Stimulated activated CD4-positive, alpha-beta T cell treated with anti-CD3 and anti-CD28 coated beads, Interleukin-4, amount 100 ng/mL, for 1 hour (primary cell): ENCODE measurements at places on chromosomes 12 and 14.

DNA sequence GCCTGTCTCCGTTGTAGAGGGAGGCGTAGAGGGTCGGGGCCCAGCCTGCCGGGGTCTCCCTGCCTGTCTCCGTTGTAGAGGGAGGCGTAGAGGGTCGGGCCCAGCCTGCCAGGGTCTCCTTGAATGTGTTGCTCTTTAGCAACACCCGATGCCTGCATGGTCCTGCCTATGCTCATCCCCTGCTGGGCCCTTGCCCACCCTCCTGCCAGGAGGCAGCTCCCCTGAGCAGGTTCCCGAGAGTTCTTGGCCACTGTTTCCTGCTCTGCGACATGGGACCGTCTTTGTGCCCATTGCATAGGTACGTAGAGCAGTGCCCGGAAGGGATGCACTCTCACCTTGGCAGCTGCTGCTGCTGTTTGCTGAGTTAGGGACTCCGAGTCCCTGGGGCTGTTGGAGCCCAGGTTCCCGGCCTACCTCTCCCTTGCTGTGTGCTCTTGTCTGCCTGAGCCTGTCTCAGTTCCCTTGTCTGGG, 3.3 kb downstream of the KIF26A start:
- no peak for DNase-seq

DNA sequence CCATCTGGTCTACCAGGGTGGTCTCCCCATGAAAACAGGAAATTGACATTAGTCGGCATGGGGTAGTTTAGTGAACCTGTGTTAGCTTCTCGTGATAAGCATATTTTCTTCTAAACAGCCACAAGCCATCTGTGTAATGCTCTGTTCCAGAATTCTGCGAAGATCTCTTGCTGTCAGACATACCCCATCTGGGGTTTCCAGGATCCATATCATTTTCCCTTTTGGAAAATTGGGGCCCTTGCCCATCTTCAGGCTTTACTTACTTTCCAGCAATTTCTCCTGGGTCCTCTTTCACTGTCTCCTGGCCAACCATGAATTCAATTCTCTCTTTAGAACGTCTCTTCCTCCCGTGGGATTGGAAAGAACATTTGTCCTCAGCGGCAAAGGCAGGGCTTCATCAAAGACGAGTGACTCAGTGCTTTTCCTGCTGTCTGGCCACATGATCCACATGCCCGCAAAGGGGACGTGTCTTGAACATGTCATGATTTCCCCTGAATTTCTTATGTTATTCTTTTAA, 21.4 kb upstream of the NCOR2 start:
- DNase-seq, result peak; percentile 30

- DNase-seq, result no peak
Measured at GRCh38 chr12:15712160-15712559, 77.0 kb downstream of the EPS8 start.

DNA sequence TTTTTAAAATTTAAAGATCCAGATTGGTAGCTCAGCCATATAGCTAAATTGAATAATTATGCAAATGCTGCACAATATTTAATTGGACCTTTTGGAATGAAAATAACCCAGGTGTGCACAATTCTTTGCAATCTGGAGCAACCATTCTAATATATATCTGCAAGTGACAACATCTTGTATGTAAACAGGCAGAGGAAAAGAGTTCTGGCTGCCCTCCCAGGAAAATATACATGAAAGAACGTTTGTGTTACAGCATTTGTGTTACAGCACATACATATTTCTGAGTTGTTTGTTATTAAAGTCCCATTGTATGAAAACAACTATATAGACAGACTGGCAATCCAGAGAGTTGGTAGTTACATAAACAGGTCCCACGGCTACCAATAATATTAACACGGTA, 377.5 kb downstream of the DIO2 start:
- DNase-seq, result no peak

DNA sequence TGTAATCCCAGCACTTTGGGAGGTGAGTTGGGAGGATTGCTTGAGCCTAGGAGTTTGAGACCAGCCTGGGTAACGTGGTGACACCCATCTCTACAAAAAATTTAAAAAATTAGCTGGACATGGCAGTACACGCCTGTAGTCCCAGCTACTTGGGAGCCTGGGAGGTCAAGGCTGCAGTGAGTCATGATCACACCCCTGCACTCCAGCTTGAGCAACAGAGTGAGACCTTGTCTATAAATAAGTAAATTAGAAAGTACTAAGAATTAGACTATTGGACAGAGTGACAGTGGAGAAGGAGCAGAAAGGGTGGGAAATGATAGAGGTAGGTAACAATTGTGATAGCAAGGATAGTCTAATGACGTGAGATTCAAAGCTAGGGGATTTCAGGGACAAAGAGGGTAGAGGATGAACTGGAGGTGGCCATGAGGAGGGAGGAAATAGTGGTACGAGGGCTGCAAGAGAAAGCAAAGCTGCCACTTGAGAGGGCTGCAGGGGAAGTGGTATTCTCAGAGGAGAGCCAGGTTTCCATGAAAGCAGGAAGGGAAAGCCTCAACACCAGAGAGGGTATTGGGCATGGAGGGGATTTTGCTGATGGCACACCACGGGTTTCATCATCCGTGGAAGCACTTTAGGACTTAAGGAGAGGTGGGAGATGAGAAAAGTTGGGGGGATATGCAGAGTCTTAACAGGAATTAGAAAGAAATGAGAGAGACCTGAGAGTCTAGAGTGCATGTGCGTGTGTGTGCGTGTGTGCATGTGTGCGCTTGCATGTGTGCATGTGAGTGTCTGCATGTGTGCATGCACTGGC, 85.6 kb downstream of the SYNE2 start:
- no peak for DNase-seq

GRCh38 chr12:21438643-21439042, 1.2 kb downstream of the PYROXD1 start:
- DNase-seq, result no peak

DNA sequence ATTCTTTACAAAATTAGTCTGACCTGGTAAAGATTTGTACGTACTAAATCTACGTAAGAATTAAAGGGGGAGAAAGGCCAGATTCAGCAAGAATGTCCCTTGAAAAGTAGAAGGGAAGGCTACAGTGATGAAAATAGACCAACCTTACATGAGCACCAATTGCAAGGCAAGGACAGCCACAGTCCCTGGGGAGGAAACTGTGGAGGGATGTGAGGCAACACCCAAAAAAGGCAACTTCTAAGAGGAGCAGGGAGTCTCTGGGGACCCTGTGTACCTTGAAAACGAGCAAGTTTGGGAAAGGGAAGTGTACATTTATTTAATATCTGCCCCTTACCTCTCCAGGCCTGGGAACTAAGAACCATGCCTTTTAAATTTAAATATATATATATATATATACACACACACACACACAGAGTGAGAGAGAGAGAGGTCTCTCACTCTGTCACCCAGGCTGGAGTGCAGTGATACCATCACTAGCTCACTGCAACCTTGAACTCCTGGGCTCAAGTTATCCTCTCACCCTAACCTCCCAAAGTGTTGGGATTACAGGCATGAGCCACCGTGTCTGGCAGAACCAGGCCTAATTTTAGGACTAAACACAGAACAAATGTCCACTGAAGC, 56.4 kb downstream of the TMCC3 start:
- no peak for DNase-seq

DNA sequence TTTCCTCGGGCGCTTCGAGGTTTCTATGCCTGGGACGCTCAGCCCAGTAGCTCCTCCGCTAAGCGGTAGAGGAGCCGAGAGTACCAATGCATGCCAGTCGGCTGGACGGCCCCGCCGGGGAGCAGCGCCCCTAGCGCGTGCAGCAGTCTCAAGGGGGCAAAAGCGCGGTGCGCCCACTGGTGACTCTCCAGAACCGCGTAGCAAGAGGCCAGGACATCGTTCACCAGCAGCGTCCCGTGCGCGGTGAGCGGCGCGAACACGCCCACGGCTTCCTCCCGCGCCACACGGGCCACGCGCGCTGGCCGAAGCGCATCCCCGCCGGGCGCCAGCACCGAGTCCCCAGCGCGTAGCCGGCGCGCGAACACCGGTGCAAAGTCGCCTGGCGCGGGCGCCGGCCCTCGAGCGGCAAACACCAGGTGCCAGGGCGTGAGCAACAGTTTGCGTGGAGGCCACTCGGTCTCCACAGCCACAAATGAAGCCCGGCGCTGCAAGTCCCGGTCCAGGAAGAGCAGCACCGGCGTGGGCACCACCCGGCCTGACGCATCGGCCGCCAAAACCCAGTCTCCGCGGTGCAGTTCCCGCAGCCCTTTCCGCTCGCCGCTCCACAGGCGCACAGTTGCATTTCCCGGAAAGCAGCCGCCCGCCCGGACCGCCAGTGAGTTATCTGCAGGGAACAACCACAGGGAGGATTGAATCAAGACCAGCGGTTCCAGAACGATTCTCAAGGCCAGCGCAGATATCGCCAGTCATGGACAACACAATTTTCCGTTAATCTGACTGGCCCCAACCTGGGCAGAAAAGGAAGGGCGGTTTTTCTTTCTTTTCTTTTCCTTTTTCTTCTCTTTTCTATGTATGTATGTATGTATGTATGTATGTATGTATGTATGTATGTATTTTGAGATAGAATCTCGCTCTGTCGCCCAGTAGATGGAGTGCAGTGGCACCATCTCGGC, 4.5 kb downstream of the DHH start:
- peak; percentile 45 for DNase-seq

- DNase-seq, result no peak
Measured at GRCh38 chr14:91501348-91501747, 8.8 kb downstream of the PPP4R3A start.

DNA sequence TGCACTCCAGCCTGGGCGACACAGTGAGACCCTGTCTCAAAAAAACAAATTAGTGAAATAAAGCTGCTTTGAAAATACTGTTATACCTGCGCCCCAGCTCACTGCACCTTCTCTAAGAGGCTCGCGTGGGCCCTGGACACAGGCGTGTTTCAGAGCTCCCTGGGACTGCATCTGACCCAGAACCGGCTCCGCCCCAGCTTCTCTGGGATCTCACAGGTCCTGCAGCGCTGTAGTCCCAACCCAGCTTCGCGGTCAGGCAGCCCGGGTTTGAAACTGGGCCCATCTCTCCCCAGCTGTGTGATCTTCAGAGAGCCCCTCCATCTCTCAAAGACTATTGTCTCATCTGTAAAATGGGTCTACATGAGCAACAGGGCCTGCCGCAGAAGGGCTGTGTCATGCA, 7.5 kb downstream of the RIMBP2 start:
- DNase-seq, result no peak

DNA sequence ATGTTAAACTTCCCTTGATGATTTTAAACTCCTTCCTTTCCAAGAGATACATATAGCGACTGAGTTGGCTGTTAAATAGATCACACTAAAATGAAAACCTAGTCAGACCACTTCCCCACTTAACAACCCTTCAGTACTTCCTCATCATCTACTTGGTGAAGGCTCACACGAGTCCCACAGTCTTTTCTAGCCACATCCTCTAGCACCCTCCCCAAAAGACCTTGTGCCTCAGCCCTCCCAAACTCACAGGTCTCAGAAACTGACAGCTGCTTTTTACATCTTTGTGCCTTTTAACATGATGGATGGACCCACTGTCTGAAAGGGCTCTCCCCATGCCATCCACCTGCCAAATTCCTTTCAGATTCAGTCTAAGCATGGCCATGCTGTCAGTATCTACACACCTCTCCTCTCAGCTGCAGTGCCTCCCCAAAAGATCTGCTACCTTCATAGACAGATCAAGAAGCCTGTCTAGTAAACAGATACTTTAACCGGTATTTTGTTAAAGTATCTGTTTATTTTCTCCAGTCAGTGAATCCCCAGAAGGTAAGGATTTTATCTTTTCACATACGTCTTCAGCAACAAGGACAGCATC, 65.1 kb upstream of the GPHB5 start:
- DNase-seq, result no peak

GRCh38 chr14:95668235-95668772, 17.9 kb upstream of the TCL1B start:
- no peak for DNase-seq

DNA sequence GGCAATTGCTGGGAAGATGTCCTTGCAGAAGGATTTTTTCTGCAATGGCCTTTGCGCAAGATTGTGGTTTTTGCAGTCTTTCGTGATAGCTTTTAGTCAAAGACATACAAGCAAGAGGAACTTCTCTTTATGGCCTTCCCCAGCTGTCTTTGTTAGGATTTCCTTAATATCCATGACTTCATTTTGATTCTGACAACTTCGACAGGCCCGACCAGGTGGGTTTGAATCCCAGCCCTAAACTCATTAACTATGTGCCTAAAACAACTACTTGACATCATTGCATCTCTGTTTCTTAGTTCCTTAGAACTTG, 13.3 kb upstream of the VRK1 start:
- no peak for DNase-seq

DNA sequence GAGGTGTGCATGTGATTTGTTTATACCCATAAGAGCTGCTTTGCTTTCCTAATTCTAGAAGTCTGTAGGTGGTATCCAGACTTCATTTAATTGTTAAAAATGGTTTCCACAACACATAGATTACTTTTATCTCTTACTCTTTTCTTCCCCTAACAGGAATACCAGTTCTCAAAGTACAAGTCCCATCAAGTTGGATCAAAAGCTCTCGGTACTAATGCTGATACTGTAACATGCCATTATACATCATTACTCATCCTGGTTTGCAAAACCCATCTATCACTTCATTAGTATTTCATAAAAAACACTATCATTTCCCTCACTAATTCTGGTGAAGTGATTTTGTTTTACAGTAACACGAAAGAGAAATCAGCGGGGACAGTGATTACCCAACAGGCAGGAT, 94.3 kb downstream of the PPP2R5E start:
- no peak for DNase-seq

GRCh38 chr12:25655702-25656101, 102.6 kb upstream of the LMNTD1 start:
- no peak for DNase-seq

- DNase-seq, result no peak
Measured at GRCh38 chr12:22029991-22030390, 16.0 kb upstream of the CMAS start.

DNA sequence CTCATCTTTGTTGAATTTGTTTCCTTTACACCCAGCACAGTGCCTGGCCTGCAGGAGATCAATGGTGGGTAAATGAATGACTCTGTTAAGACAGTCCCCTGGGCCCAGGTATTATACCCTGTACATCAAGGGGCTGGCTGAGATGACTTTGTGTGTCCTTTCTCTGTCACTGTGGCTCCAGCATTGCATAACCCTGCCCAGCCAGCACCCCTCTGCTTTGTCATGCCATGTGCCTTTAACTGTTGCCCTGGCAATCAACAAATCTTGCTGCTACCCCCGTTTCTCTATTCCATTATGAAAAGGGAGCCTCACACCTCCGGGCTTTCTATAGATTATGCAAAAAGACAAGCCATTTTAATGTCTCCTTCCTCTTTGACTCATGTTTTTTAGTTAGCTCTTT, 7.6 kb upstream of the FLVCR2 start:
- no peak for DNase-seq

GRCh38 chr12:25433024-25433423, 120.1 kb downstream of the LMNTD1 start:
- DNase-seq, result no peak

GRCh38 chr12:118472940-118473339, 96.6 kb downstream of the SUDS3 start:
- no peak for DNase-seq
